ENCODE measurements at places on chromosomes 2 and 18.

- DNase-seq = no peak
Measured at GRCh38 chr2:240731178-240731545, 39.5 kb downstream of the AQP12A start.

GRCh38 chr2:134080386-134081089 lies 173.3 kb upstream of the MGAT5 start:
- DNase-seq = no peak

GRCh38 chr18:1585881-1586488 lies 681.3 kb downstream of the ADCYAP1 start:
- DNase-seq = peak; percentile 62

DNA sequence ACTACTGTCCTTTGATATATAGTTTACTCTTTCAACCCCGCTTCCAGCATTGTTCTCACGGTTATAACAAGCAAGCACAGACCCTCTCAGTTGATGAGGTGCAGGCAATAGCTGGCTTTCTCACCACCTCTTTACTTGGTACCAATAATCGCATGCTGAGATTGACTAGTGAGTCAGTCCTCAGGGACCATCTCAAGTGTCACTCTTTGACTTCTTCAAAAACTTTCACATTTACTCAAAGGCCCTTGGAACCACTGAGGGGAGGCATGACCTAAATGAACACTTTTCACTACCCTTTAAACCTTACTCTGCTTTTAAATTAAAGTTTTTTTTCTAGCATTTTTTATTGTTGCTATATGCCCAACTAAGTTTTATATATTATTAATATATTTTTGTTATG lies 101.8 kb downstream of the DAW1 start:
- no peak for DNase-seq

DNA sequence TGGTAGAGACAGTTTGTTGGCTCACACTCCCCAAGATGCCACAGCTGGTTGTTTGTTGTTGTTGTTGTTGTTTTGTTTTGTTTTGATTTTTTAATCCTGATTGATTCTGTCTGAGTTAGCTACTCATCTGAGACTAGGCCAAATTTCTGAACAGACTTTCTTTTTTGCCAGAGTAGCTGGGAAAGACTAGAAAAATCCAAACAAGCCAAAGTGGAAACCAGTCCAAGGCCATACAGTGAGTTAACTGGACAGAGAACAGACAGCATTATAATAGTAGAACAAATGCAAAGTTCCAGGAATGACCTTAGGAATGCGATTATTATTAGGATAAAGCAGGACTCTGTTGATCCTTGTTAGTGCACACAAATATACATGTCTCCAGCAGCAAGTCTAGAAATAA lies 43.8 kb upstream of the CYP26B1 start:
- DNase-seq = no peak

DNA sequence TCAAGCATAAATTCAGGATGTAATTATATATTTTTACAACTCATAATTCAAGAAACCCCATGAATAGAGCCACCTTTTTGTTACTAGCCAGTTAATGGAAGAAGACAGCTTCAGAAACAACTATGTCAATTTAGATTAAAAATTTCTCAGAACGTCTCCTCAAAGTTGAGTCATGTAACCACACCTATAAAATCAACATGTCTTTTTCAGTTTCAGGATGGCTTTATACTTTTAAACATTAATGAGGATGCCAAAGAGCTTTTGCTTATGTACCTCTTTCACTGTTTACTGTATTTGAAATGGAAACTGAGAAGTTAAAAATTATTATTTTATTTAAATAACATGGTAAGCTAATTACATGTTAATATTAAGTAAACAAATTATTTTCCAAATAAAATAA lies 280.1 kb downstream of the PTH2R start:
- DNase-seq = no peak

DNA sequence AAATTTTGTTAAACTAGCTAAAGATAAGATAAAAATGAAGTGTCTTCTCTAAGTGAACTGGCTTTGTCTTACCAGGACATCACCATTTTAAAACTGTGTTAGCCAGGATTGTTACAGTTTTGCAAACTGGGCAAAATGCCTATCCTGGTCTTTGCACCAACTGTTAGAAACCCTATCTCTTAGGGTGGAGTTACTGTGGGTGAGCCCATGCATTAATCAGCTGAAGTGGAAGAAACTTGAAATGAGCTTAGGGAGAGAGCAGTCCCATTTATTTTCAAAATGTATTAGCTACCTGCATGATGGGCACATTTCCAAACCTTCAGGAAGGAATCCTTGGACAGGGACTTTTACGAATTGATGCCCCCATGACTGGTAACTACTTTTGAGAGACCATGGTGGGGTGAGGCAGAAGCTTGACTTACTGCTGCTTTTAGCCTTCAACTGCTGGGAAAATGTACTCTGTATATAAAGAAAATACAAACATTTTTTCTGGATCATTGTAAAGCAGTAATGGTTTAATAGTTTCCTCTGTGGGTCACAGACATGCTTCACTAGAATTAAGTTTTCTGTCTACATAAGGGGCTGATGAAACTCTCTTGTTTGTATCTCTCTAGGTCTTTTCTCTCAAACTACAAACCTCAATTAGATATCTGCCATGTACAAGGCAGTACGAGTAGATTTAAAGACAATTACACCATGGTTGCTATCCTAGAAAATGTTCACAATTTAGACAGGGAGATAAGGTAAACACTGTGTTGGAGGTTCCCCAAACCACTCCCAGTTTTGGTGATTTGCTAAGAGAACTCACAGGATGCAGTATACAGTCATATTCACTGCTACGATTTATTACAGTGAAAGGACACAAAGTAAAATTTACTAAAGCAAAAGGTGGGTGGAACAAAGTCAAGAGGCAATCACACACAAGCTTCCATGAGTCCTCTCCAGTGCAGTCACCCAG lies 321.4 kb upstream of the MMADHC start:
- DNase-seq = peak; percentile 68

- DNase-seq = no peak
Measured at GRCh38 chr18:45103319-45104048, 422.8 kb downstream of the SETBP1 start.

DNA sequence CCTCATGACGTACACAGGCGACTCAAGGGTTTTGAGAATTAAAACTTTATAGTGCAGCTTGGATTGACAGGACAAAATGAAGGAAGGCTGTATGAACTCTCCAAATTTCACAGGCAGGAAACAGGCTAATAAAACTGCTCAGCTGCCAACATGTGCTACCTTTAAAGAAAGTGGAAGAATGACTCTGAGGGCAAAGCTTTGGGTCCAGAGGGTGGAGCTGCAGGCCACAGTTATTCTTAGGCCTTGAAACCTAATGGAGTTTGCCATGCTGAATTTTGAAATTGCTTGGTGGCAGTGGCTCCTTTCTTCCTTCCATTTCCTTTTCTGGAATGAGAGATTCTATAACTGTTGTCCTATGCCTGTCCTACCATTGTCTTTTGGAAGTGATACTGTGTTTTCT lies 34.8 kb downstream of the HAT1 start:
- DNase-seq = peak; percentile 8

DNA sequence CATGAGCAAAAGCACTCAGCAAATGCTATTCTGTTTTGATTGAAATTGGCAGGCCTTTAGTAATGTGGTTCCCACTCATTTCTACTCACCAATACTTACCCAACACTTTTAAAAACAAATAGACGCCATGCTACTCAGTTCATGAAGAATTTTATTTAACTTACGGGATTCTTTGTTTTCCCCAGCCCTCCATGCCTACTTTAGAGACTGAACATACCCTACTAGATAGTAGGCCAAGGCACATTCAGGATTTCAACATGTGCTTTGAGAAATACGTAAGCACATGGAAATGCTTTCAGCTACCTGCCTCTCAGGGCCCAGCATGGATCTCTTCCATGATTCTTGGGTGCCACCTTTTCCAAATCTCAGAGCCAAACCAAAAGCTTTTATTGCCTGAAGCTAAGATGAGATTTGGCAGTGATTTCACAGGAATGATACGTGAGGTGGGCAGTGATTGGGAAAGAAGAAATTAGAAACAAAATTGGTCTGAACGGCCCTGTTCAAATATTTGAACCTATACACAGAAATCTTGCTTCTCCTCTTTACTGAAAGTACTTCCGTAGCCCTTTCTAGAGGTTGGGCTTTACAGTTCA lies 31.4 kb downstream of the NAPG start:
- DNase-seq = no peak

DNA sequence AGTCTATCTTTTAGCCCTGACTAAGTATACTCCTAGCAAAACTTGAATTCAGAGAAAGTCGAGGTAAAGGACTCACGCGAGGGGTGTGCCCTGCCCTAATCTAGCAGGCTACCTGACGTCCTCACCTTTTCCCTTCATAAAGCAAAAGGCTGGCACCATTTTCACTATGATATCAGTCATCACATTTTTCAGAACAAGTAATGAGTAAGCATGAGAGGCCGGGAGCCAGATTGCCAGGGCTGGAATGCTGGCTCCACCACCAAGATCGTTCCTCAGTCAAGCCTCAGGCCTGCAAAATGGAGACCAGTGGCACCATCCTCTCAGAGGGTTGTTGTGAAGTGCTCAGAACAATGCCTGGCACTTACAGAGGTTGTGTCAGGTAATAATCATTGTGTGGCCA lies 18.7 kb upstream of the NCKAP5 start:
- DNase-seq = no peak

DNA sequence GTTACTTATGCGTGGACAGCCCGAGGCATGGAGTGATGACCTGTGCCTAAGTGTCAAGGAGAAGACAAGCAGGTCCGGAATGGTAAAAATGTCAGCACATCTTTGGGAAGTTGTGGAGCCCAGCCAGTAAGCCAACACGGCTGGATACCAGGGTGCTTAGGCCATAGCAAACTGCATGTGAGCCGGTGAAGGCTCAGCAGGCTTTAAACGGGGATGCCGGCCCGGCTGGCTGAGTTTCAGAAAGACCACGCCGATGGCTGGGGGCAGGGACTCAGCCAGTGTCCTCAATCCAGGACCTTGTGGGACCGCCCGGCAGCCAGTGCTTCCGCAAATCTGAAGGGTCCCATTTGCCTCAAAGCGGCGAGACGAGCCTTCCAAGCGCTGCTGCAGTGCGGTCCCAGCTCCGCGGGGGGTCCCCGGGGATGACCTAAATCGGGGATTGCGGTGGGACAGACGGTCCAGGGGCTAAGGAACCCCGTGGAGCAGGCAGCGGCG lies 946 bp upstream of the AGAP1 start:
- DNase-seq = no peak

GRCh38 chr2:230877759-230878598 lies 13.2 kb downstream of the ITM2C start:
- no peak for DNase-seq

DNA sequence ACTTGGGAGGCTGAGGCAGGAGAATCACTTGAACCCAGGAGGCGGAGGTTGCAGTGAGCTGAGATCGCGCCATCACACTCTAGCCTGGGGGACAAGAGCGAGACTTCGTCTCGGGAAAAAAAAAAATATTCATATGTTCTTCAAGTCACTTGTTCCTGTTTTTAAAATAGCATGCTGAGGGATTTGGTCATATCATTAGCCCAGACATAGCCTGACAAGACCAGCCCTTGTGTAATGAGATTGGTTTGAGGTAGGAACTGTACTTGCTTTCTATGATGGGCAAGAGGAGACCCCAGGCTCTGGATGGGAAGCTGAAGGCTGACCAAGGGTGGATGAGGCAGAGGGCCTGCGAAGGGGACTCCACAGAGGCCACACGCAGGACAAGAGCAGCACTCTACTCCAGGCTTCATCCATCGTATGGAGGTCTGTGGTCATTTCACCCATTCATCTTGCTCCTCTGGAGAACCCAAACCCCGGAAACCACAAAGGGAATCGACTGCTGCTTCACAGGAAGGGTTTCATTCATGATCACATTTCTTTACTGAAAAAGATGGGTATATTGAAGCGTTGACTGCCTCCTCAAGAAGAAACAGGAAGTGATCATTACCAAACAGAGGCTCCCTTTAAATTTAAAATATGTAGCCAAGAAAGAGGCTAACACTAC lies 87.1 kb upstream of the ZNF397 start:
- DNase-seq = no peak

GRCh38 chr2:183740241-183740640 lies 616.0 kb downstream of the NUP35 start:
- DNase-seq = peak; percentile 2

DNA sequence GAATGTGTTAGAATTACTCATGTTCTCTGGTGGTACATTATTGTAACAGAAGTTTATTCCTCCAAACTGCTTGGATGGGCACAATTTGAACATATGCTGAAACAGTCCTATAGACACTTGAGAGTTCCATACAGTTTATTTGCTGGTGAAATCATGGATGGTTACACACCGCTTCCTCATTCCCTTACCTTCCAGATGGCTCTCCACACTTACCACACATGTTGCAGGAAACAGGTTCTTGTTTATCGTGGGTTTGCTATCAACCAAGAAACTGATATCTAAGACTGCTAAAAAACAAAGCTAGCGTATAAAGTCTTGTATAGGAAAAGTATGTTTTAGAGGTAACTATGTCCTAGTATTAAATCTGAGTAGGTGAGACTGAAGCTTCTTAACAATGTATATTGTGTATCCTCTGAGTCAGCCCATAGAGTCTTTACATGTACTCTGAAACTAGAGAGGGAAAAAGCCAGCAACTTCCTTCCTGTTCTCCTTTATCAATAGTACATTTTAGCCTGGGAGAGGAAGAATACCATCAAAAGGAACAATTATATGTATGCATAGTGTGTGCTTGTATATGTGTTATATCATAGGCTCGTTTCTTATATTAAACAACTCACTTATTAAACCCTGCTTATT lies 313.1 kb downstream of the PLCL1 start:
- DNase-seq = no peak

GRCh38 chr18:56568986-56569385 lies 69.4 kb downstream of the TXNL1 start:
- no peak for DNase-seq

GRCh38 chr2:7620255-7620654 lies 703.0 kb downstream of the RNF144A start:
- DNase-seq = no peak

DNA sequence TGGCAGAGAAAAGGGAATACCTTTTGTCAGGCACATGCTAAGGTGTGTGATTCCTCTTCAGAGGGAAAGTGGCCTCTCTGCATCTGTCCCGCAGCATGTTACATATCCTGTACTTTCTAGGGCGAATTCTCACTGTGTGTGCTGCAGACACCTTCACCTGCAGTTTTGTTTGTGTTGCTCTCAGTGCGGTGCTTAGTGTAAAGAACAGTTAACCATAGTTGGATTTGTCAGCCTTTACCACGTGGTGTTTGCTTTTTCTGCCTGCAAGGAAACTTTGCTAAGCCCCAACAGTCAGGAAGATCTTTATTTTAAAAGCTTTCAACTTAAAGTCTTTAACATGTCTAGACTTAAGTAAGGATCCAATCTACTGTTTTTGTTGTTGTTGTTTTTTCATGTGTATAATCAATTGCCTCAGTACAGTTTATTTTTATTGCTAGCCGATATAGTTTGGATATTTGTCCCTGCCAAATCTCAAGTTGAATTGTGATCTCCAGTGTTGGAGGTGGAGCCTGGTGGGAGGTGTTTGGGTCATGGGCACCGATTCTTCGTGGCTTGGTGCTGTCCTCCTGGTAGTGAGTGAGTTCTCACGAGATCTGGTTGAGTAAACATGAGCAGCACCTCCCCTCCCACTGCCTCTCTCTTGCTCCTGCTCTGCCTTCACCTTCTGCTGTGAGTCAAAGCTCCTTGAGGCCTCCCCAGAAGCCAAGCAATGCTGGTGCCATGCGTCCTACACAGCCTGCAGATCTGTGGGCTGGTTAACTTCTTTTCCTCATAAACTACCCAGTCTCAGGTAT lies 90.6 kb downstream of the SNTG2 start:
- no peak for DNase-seq

- DNase-seq = no peak
Measured at GRCh38 chr2:119256582-119256921, 32.9 kb downstream of the STEAP3 start.

GRCh38 chr2:79876430-79876829 lies 363.6 kb downstream of the CTNNA2 start:
- DNase-seq = no peak
